ENCODE measurements at places on chromosomes 6 and 20. TPM values are rescaled to one million over a fixed set of nuclear protein-coding genes. Genes with fewer than 3 reads are reported as not detected.

The CCM2L gene
- total RNA-seq, result 2.5 TPM

DNA sequence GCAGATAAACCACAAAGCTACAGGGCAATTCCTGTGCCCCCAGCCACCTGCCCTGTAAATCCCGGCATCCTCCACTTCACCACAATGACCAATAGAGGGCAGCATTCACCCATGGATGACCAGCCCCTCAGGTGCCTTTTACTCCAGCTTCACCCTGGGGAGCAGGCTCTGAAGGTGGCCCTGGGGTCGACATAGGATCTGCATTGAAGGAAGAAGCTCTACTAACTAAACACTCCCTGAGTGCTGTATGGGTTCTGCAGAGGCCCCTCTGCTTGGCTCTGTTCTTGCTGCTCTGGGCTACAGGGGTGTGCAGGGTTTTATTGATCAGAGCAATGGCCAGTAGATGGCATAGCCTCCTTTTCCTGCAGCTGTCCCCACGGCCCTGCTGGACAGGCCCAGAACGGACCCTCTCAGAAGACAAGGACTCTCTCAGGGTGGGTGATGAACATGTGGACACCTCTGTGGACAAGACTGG, 20.3 kb downstream of the CST4 start:
- DNase-seq, result no peak

DNA sequence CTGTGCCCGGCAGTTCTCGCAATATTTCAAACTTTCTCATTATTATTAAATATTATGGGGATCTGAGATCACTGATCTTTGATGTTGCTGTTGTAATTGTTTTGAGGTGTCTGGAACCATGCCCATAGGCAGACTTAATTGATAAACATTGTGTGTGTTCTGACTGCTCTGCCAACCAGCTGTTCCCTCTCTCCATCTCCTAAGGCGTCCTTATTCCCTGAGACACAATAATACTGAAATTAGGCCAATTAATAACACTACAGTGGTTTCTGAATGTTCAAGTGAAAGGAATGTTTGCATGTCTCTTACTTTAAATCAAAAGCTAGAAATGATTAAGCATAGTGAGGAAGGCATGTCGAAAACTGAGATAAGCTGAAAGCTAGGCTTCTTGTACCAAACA, 7.6 kb downstream of the MAPK14 start:
- no peak for DNase-seq

DNA sequence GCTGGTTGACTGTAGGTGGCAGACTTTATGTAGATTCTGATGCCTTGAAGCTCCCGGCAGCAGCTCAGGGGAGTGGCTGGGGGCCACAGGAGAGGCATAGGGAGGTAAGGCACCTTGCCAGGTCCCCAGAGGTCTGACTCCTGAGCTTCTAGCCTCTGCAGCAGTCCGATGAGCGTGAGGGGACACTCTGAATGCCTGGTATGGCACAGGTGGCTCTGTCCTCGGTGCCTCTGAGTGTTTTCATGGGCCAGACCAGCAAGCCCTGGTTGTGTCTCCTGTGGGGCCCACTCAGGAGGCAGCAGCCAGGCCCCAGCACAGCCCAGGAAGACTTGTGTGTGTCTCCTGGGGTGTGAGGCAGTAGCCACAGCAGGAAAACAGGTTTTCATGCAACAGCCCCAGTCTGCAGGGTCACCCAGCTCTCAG, 39.7 kb upstream of the IRF4 start:
- DNase-seq, result no peak

DNA sequence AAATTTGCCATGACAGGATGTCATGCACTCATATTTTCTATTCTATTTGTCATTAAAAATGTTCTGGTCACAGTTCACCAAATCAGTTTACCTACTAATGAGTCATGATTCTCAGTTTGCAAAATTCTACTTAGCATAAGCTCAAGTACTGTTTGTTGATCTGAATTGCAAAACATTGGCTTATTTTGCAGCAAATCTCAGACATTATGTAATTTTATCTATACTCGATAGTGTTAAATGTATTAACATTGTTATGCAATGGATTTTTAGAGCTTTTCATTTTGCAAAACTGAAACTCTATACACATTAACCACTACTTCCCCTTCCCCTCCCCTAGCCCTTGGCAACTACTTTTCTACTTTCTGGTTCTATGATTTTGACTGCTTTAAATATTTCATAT, 213.8 kb upstream of the ZFP64 start:
- no peak for DNase-seq

All from ovary (tissue), 10 donors.